Nucleus accumbens (tissue), 56 donors: ENCODE measurements at places on chromosomes 7 and 10.

DNA sequence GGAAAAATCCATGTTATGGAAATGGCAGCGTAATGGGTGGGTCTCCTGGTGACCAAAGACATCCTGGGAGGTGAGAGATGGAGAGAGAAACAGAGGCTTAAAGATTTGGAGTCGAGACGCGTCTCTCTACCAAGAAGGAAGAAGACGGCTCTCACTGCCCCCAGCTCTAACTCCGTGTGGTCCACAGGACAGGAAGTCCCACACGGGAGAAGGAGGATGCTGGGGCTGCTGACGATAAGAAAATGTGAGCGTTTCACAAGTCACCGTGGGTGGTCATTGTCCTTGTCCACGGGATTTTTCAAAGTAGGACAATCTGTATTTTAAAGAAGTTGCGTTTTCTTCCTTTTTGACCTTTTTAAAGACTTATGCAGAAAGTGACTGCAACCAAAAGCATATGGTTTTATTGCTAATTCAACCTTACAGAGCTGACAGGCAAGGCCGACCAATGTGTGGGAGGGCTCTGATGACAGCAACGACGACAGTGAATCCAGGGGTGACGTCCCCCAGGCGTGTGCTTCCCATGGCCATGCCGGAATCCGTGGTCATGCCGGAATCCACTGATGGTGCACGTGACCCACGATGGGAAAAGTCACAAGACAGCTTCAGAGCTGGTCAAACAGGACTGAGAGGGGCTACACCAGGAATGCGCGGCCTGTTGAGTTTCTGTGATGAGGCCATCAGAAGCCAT lies 341.2 kb downstream of the PTPRN2 start:
- DNase-seq = no peak

DNA sequence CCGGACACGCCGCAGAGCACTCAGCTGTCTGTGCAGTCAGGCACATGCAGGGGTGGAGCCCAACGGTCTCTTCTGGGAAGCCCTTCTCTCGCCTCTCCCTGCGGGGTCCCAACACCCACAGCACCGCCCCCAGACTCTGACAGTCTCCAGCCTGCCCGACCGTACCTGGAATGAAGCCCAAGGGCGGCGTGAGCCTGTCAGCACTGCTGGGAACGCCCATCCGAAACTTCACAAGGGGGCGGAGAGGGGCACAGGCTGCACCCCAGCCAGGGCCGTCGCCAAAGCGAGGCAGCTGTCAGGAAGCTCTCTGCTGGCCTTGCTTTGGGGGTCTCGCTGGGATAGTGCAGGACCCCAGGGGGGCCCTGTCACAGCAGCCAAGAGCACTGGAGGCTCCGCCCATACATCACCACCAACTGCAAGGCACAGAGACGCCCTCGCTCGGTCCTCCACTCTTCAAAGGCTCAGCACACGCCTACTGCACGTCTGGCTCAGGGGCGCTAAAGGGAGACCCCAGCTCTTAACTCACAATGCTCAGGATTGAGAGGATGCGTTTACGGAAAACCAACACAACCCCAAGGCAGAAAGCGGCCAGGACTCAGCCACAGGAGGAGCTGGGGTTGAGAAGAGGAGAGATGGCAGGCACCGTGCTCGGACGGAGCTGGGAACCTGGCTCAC lies 30.9 kb downstream of the MAD1L1 start:
- no peak for DNase-seq

DNA sequence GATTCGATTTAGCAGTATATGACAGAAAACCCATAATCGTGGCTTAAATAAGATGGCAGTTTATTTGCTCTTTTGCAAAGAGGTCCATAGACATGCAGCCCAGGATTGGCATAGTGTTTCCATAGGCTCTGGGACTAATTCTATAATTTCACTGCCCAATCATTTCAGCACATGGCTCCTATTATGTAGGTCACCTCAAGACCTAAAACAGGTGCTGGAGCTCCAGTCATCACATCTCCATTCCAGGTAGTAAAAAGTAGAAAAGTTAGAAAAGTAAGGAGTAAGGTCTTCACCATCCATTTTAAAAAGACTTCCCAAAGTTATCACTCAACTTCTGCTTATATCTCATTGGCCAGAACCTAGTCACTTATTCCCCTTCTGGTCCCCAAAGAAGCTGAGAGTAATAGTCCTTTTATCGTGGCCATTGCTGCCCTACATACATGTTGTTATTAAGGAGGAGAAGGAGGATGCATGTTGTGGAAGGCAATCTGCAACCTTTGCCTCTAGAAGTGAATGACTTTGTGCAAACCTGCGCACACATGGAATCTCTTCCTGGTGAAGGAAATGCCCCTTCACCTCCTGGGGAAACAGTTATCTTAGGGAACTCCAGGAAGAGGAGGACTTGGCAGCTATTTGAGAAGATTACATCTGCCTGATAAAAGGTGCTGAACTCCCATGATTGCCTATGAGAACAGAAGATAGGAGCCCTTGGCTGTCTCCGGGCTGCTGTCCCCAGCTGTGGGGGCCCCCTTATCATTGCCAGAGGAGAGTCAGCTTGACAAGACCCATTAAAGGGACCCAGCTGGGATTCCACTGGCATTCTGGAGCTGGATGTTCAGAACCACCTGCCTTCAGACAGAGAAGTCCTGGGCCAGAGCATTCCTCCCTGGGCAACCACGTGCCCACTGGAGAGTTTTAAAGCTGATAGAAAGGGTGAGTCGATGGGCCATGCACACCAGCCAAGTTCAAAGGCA lies 330.6 kb upstream of the ZMIZ1 start:
- DNase-seq = no peak

GRCh38 chr10:79123547-79123963 lies 54.8 kb downstream of the ZMIZ1 start:
- DNase-seq = no peak

DNA sequence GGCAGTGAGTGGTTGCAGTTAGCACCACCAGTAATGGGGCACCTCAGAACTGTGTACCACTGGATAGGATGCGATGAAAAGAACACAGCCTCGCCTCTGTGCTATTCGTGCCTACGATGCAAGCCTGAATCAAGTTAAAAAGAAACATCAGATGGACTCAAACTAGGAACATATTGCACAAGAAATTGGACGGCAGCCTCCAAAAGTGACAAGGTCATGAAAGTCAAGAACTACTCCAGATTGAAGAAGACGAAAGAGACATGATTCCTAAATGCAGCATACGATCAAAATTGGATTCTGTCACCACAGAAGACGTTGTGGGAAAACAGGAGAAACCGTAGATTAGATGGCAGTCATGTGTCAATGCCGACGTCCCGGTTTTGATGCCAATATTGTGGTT lies 648.1 kb upstream of the FOXK1 start:
- DNase-seq = no peak

- peak; percentile 41 for DNase-seq
Measured at GRCh38 chr10:3538656-3539531, 246.1 kb downstream of the KLF6 start.

- peak; percentile 5 for DNase-seq
Measured at GRCh38 chr10:33193057-33193700, 141.3 kb downstream of the NRP1 start.

DNA sequence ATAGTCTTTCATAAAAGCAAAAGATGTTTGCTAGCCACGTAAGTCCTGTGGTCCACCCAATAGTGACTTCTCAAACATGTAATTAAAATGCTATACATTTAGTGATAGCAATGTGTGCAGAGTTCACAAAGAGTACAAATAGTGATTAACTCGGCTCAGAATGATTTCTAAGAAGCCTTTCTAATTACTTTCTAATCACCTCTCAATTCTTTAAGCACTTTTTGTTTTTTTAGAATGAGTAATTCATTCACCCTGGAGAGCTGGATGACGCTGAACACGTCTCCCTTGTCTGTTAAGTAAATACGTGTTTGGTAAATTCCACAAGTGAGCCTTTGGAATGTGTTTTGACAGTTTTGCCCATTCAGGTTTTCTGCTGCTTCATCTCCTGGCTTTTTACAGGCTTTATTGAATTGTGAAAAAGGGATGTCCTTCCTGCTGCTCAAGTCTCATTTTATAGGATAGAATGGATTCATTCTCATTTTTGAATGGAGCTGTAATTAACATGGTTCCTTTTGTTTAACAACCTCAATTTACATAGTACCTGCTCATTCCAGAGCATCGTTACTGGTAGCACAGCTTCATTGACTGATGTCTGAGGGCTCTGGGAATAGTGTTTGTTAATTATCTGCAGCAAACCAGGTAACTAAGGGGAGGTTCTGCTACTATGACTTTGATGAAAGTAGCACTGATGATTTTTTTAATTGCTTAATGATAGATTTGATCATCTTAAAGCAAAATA lies 212.1 kb downstream of the VTI1A start:
- DNase-seq = no peak

DNA sequence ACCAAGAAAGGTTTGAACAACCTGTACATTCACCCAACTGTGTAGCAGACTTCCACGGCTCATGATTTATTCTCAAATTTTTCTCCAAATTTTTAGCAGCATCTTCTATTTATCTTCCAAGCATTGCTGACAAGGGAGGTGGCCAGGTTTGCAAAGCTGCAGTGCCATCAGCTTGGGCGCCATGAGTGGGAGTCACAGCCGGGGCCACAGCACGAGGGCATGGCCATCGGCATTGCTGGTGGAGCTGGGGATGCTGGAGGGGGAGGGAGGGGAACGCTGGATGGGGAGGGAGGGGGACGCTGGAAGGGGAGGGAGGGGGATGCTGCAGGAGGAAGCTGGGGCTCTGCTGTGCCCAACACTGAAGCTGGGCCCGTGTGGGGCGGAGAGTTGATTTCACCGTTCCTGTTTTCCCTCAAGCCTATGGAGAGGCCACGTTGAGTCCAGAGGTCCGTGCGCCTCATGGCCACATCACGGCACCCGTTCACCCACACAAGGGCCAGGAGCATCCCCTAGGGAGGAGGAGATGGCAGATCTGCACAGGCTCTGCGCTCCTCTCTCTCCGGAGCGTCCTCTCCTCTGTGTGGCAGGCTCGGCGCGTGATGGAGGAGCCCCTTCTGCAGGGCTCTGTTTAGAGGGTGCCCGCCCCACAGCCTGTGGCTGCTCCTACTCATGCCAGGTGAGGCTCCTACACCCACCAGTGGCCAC lies 520.2 kb downstream of the DNAJB6 start:
- no peak for DNase-seq

DNA sequence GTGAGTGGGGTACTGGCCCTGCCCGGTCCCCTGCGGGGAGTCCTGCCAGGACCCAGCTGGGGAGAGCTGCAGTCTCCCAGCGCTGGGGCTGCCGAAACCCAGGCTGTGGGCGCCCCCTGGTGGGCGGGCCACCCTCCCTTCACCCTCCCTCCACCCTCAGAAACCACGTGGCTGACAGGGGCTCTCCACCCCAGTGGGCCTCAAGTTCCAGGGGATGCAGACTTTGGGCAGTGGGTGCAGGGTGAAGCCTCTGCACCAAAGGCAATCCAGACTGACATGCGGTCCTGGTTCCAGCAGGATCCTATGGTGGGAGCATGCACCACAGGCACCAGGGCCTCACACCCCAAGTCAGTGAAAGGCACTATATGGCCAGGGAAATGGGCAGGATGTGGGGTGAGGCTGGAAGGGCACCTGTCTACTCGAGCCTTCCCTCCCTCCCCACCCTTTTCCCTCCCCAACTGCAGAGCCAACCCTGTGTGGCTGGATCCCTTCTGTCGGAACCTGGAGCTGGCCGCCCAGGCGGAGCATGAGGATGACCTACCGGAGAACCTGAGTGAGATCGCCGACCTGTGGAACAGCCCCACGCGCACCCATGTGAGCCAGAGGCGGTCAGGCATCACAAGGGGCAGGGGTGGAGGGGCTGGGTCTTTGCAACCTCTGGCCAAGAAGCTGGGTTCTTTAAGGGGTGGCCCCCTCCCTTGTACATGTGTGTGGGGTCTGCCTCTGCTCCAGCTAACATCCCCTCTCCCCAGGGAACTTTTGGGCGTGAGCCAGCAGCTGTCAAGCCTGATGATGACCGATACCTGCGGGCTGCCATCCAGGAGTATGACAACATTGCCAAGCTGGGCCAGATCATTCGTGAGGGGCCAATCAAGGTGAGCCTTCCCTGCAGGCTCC lies 38.8 kb downstream of the PSAP start:
- peak; percentile 59 for DNase-seq

DNA sequence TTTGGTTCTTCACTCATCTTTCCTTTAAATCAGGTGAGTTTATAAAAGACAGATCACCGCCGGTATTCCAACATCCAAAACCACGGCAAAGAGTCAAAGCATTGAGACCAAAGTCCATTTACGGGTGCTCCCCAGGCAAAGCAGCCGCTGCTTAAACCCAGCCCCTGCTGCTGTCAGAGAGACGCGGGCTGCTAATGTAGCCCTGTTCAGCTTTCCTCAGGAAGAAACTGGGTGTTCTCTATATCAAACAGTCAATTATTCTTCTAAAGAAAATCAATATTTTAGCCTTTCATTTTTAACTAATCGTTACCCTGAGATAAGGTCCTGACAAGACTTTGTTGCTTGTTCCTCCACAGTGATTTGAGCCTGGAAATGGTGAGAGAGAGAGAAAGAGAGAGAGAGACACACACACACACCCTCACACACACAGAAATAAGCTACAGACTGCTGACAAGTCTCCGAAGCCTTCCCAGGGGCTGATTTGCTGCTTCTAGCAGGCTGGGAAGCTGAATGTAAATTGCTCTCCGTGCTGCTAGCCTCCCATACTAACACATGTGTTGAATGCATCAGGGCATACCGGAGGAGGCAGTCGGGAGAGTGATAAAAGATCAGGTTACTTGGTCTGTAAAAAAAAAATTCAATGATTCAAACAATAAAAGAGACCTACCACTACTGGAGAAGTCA lies 183.0 kb upstream of the ANK3 start:
- peak; percentile 46 for DNase-seq

DNA sequence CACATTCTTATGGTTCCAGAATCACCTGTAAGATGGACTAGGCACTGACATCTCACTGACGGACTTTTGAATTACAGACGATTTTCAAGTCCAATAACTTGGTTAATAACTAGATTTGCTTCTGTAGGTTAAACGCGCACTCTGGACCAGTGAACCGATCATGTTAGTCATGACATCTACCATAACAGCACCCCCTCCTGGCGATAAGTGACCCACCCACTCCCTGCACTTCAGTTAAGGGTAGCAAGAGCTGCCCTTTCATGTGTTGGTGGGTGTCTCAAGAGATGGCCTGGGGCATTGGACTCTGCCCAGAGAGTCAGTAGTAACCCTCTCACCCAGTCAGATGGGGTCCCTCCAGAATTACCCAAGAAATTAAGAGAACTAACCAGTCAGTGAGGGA lies 12.9 kb downstream of the GRM8 start:
- no peak for DNase-seq

GRCh38 chr10:118259288-118259906 lies 82.7 kb downstream of the FAM204A start:
- DNase-seq = peak; percentile 10

GRCh38 chr7:150971242-150972022 lies 6.7 kb downstream of the KCNH2 start:
- DNase-seq = peak; percentile 57
